ENCODE measurements at places on chromosomes 4 and X.

DNA sequence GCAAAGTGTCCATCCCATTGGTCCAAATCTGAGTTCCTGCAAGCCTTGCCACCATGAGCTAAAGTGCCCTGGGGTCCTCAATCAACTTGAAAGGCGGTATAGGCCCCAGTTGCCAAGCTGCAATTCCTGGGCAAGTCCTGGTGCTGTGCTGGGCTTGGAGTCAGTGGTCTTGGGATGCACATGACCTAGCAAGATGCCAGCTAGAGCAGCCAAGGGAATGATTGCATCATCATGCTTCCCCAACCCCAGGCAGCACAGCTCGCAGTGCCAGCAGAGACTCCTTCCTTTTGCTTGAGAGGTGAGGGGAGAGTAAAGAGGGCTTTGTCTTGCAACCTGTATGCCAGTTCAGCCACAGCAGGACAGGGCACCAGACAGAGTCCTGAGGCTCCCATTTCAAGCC lies 50.5 kb downstream of the KCNIP4 start:
- DNase-seq, result no peak

GRCh38 chrX:11533199-11533651 lies 132.5 kb downstream of the ARHGAP6 start:
- no peak for DNase-seq

GRCh38 chr4:36676139-36677050 lies 395.0 kb downstream of the DTHD1 start:
- no peak for DNase-seq

DNA sequence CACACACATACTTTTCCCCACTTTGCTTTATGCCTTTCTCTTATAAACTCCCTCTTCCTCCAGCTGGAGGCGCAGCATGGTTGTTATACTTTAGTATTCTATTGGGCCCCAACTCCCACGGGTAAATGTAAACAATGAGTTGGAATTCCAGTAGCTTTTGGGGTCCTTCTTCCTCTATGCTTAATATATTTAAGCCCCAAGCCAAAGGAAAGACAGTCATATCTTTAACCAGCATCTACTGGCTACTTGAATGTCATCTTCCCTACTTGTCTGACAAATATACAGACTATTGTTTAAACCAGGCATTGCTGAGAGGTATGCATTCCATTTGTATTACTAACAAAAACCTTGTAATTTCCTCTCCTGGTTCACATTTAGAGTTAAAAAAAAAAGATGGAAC lies 72.9 kb downstream of the WDR19 start:
- no peak for DNase-seq

- no peak for DNase-seq
Measured at GRCh38 chr4:89314291-89314690, 6.7 kb upstream of the GPRIN3 start.

GRCh38 chr4:151429957-151430570 lies 21.1 kb downstream of the FHIP1A start:
- no peak for DNase-seq

- no peak for DNase-seq
Measured at GRCh38 chrX:150842198-150842685, 56.2 kb downstream of the CD99L2 start.

- DNase-seq, result no peak
Measured at GRCh38 chrX:63250253-63250868, 100.8 kb downstream of the SPIN4 start.

- no peak for DNase-seq
Measured at GRCh38 chrX:150258463-150259430, 104.4 kb upstream of the MAMLD1 start.

- DNase-seq, result no peak
Measured at GRCh38 chr4:73867783-73868182, 1.4 kb upstream of the CXCL1 start.

DNA sequence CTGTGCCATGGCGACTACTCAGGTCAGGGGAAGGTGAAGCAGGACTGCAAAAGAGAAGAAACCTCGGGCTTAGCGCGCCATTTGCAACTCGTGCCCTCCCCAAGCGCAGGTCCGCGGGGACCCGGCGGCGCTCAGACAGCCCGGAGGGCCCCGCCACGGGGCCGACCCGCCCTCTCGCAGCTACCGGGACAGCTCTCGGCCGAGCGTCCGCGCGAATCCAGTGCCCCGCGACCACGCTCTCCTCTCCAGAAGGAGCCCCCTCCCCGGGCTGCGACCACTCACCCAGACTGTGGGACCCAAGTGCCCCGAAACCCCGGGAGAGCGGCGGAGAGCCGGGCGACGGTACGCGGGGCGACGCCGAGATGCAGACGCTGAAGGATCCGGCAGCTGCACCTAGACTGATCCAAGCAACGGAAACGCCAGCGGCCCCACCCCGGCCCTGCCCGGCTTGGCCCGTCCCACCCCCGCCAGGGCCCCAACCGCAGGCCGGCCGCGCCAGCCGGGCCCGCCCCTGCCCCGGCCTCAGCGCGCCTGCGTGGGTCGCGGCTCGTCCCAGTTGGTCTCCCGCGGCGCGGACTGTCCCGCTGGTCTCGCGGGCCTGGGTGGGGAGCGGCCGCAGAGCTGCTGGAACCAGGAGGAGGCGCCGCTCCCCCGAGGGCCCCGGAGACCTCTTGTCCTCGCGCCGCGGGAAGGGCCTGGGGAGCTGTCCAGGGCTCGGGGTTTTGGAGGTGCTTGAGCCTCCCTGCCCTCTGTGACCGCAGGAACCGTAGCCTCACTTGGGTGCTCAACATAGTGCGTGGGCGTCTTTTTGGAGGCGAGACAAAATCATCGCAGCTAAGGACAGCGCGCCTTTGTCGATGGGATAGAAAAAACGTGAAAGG lies at the start of gene ANXA5:
TSS of gene ANXA5 (minus strand) at position 400 of the 881 bp plus-strand sequence. CDS start at position 9, 391 bp downstream.
- peak; percentile 50 for DNase-seq

Measured in stimulated activated CD4-positive, alpha-beta T cell treated with anti-CD3 and anti-CD28 coated beads, Interleukin-15, amount 100 ng/mL, for 1 hour (primary cell).